WTC11 (cell line): ENCODE measurements at places on chromosomes 3 and 15. TPM values are rescaled to one million over a fixed set of nuclear protein-coding genes. Genes with fewer than 3 reads are reported as not detected.

DNA sequence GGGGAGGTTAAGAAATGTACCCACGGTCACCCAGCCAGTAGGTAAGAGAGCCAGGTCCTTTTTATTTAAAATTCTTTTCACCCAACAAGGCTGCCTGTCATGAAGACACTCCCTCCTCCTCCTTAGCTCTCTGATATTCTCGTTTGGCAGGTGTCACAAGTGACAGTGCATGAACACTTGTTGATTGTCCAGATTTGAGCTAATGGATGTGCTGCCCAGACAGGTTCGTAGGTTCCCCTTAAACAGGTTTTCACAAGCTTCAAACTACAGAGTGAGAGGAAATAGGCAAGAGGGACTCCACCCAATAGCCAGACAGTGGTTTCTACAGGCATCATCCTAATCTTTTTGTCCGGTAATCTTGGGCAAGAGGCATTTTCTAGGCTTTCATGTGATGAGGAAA lies 32.2 kb downstream of the ATP13A4 start:
- H3K4me3 ChIP-seq, result no peak overlapping the region
- peaks cover 4% of the 10 kb centered on the region for H3K4me1 ChIP-seq

DNA sequence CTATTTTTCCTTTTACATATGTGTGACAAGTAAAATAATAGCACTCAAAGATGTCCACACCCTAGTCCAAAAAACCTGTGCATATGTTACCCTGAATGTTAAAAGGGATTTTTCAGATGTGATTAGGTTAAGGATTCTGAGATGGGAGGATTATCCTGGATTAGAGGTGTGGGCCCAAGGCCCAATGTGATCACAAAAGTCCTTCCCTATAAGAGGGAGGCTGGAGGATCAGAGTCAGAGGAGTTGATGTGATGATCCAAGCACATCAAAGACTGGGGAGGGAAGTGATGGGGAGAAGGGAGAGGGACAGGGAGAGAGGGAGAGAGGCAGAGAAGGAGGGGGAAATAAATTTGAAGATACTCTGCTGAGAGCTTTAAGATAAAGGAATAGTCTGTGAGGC lies 512.6 kb downstream of the PLOD2 start:
- DNase-seq, result no peak
- H3K36me3 ChIP-seq, result peaks cover 7% of the 10 kb centered on the region
- H3K4me3 ChIP-seq, result no peak overlapping the region
- H3K4me1 ChIP-seq, result no peaks in the 10 kb centered on the region
- H3K27ac ChIP-seq, result no peak overlapping the region

GATM gene
- total RNA-seq, result 10.1 to 18.0 TPM (median 17.0 TPM) in 3 replicates

DNA sequence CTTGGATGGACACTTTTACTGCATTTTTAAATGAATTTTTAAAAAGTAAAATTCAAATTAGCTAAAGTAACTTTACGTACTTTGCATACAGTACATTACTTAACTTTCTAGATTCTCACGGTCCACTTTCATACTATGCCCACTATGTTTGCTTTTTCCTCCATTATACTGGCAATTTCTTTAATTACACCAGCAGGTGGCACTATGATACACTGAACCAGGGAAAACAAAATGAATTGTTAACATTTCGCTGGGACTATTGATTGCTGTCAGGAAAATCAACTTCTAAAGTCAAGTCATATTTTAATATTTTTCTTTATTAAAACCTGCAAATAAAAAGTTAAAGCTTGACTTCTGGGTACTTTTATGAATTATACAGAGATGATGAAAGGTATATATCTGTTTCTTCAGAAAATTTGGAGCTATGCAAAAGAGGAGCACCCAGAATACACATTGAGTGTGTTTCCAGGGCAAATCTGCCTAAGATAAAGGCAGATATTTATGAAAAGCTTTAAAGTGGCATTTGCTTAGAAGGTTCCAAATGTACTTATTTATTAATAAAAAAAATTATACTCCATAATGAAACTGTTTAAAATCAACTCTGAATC lies 21.8 kb upstream of the POU1F1 start:
- H3K27ac ChIP-seq, result no peak overlapping the region
- H3K4me1 ChIP-seq, result no peaks in the 10 kb centered on the region
- no peaks in the 10 kb centered on the region for H3K36me3 ChIP-seq
- H3K27me3 ChIP-seq, result no peaks in the 10 kb centered on the region

DNA sequence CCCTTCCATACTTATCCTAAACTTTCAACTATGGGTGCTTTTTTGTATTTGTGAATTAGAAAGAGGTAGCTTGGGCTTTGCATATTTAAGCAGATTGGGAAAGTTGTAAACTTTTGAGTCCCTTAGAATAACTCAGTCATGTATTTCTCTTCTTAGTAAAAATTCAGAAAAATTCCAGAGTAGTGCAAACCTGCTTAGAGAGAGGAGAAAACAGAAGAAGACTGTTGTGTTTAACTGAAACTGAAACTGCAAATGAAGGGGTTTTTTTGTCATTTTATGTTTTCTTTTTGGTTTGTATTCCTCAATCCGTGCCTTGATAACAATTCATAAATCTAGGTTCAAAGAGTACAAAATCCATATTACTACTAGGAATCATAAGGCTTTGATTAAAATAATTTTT lies 31.3 kb downstream of the CD200 start:
- peak overlapping the region; percentile 74 for H3K27ac ChIP-seq
- no peak overlapping the region for H3K4me3 ChIP-seq
- no peaks in the 10 kb centered on the region for H3K27me3 ChIP-seq
- DNase-seq, result no peak
- H3K36me3 ChIP-seq, result peaks cover 50% of the 10 kb centered on the region

IL17RE gene
- total RNA-seq, result 3.0 to 4.2 TPM (median 4.0 TPM) in 3 replicates

DNA sequence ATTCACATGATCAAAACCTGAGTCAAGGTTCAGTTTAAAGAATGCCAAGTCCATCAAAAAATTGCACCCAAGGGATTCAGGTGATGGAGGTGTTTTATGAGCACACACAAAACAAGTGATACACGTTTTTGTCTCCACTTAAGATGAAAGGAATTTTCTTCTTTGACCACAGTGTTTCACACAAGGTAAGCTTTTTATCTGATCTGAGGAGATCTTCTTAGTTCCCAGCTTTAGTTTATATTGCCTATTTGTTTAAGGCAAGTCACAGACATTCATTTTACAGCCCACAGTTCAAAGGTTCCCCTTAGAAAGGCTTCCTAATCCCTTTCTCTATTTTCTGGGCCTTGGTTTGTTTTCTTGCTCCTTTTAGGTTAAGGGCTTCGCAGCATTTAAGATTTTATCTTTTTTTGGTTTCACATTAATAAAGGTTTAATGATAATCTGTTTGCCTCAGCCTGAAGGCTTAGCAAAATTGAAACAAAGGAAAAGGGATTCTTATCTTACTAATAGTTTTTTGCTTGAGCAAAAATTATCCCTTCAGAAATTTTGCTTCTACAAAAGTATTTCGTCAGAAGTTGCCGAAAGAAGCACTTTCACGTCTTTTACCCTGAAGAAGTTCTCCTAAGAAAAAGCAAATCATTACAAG lies 420.5 kb upstream of the NAALADL2 start:
- H3K4me3 ChIP-seq, result no peak overlapping the region
- peaks cover 20% of the 10 kb centered on the region for H3K4me1 ChIP-seq
- no peak for DNase-seq
- no peaks in the 10 kb centered on the region for H3K27me3 ChIP-seq

KCNMB3 gene
- 1.7 to 2.3 TPM (median 2.2 TPM) in 3 replicates for total RNA-seq

CHL1 gene
- total RNA-seq, result 0.27 TPM in 1 of 3 replicates, not detected in the others

RPLP1 gene
- 2,441 to 2,639 TPM (median 2,597 TPM) in 3 replicates for total RNA-seq

DNA sequence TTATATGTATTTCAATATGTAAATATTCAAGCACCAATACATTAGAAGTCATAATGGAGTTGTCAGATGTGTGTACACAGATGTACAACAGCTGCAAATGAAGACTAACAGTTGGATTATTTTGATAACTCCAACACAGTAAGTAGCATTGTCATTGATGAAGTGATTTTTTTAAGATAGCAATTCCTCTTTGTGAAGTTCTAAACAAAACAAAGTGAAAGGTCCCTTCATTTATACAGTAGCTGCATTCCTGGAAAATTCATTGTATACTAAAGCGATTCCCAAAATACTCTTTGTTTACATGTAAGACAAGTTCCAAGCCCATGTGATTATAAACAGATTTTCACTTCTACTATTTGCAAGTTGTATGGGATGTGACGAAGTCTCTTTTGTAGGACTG lies 114.7 kb downstream of the B3GALNT1 start:
- H3K27me3 ChIP-seq, result no peaks in the 10 kb centered on the region
- peaks cover 3% of the 10 kb centered on the region; the same call in 1 of the 2 replicates for H3K4me1 ChIP-seq
- no peak overlapping the region for H3K4me3 ChIP-seq
- H3K27ac ChIP-seq, result no peak overlapping the region
- DNase-seq, result no peak
